ENCODE measurements at places on chromosomes 3 and 15. TPM values are rescaled to one million over a fixed set of nuclear protein-coding genes. Genes with fewer than 3 reads are reported as not detected.

Gene LRRIQ4
- not detected for total RNA-seq

Gene GPR27
- 4.3 TPM for total RNA-seq

Gene CCDC9B
- total RNA-seq: 21.3 TPM

Gene MORC1
- not detected for total RNA-seq

Gene FRMD5
- 0.20 TPM for total RNA-seq

Gene REC114
- total RNA-seq: not detected

Gene ZCWPW2
- 0.40 TPM for total RNA-seq

Gene IL16
- 2.7 TPM for total RNA-seq

Gene PRICKLE2
- 6.0 TPM for total RNA-seq

- ATAC-seq: no peak
Observed at GRCh38 chr3:49662720-49663413, 11.3 kb upstream of the APEH start.

GRCh38 chr3:32467333-32468070 is 35.1 kb downstream of the CMTM6 start:
- peak; percentile 80 for ATAC-seq

- no peak for ATAC-seq
Observed at GRCh38 chr3:18672561-18672960, 247.4 kb upstream of the SATB1 start.

GRCh38 chr3:49534581-49535441 is 19.5 kb upstream of the BSN start:
- no peak for ATAC-seq

DNA sequence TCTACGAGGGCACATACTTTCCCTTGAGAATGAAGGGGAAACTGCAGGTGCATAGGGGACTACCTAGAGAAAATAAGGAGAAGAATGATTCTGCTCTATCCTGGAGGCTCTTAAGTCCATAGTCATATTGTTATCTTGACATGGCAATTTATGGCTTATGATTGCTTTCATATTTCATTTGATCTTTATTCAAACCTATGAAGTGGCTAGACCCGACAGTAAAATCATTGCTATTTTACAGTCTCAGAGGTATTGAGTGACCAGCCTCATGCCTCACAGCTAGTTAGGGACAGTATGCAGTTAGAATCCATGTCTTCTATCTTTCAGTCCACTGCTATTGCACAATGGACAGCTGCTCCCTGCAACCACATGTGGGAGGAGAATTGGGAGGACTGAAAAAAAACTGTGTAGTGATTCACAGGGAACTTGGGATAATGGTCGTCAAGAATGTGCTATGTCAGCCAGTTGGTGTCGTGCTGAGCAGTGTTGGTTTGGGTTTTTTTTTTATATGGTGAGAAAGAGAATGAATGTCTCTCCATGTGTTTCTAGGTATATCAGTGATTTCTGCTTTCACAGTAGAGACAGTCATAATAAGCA is 63.2 kb upstream of the SPPL2A start:
- peak; percentile 62 for ATAC-seq

DNA sequence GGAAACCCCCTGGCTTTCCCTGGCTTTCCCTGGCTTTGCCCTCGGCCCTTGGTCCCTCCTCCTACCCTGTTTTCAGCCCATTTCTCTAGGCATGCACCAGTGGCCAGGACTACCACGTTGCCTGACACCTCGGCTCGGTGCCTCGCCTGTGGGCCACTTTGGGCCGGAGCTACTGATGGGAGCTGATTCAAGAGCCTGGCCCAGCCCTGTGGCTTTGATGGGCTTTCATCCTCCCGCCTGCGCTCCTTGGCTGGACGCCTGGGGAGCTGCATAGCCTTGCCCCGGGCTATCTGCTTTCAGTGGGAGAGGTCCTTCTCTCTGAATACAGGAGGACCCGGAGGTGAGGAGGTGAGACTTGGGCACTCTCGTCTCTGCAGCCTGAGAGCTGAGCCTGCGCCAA is 192.7 kb upstream of the HES1 start:
- no peak for ATAC-seq

DNA sequence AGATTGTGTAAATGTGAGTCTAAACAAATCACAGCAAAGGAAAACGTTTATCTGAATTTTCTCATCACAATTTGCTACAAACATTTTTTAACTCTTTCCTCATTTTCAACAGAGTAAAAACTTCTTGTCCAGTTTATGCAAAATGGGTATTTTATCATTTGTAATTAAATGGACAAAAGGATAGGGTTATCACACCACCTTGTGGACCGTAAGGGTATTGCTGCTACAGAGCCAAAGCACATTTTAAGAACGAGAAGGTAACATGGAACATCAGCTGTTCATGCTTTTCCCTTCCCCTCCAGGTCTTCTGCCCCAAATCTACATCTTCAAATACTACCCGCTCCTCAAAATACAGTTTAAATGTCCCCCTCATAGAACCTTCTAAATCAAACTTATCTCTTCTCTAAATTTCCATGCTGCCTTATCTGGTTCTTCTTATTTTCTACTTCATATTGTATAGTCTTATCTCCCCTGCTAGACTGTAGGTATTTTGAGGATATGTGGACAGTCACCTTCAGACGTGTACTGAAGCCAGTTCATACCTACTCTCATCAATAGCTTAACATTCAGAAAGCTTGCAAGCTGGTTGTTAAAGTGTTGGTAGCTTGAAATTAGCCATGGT is 12.8 kb upstream of the SETMAR start:
- ATAC-seq: peak; percentile 59

GRCh38 chr3:74713977-74714376 is 99.5 kb upstream of the CNTN3 start:
- ATAC-seq: no peak

DNA sequence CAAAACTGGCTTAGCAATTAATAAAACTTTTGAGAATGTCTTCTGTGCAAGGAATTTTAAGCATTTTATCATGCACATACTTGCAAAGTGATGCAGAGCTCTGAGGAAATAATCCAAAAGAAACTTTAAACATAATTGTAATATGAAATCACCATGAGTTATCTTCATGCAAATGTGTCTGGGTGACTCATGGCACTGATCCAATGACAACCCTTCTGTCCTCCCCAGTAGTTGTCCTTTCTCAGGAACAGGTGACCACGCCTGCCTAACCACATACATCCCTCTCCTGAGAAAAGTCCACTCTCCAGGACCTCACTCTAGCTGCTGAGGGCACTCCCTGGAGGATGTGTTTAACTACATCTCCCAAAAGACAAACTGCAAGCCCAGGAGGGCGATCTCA is 530.6 kb upstream of the IL12A start:
- peak; percentile 67 for ATAC-seq

- no peak for ATAC-seq
Observed at GRCh38 chr3:87047852-87048251, 56.9 kb upstream of the VGLL3 start.

- no peak for ATAC-seq
Observed at GRCh38 chr3:40720863-40721262, 196.1 kb downstream of the ZNF621 start.

DNA sequence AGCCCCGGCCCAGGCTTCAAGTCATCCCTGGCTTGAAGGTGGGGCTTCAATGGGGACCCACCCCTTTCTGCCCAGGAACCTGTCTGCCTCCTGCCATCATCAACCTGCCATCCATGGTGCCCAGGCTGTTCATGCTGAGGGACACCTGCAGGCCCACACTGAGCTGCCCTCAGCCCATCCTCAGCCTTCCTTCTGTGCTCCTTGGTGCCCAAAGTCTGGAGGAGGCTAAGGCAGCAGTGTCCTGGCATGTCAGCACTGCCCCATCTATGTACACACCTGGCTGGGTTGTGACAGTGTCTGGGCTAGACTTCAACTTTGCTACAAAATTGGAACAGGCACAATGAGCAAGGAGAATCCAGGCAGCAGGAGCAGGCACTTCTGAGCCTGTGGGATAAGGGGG is 745.3 kb upstream of the EPHA6 start:
- ATAC-seq: no peak

All from esophagus mucosa (tissue), 1 donor.